ENCODE measurements at places on chromosomes 4 and X. TPM values are rescaled to one million over a fixed set of nuclear protein-coding genes. Genes with fewer than 3 reads are reported as not detected.

DNA sequence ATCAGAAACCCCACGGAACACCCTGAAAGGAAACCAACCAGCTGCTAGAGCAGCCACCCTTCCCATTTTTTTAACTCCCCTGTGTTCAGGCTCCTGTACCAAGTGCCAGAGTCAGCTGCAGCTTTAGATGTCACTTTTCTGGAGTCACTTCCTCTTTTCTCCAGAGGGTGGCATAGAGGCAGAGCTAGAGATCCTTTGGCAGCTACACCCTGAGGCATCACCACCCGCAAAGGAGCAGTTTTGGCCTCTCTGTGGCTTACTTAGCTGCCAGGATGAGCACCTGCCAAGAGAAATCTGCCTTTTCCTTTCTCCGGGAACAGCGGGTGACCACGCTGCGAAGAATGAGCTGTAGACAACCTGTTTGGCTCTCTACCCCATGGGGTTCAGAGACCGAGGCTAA lies 58.0 kb upstream of the CHRDL1 start:
- no peak for DNase-seq
- peaks cover 2% of the 10 kb centered on the region for H3K27me3 ChIP-seq
- H3K27ac ChIP-seq = no peak overlapping the region
- H3K4me3 ChIP-seq = no peak overlapping the region
- no peaks in the 10 kb centered on the region for H3K4me1 ChIP-seq

DNA sequence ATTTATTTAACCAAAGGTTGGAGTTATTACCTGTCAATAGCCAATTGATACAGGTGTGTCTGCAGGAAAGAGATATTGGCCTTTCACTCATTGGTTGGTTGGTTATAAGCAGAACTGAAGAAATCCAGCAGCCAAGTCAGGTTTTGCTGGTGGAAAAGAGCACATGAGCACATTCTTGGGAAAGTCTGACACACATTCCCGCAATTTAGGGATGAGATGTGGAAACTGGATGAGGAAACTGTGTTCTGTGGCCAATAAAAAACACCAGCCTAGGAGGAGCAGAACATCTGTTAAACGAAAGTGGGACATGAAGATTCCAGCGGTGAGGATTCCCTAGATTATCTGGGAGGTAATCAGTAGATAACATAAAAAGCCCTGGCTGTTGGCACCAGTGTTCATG lies 567.4 kb upstream of the CPEB2 start:
- H3K27me3 ChIP-seq = no peaks in the 10 kb centered on the region
- no peak for DNase-seq
- H3K36me3 ChIP-seq = no peaks in the 10 kb centered on the region
- no peaks in the 10 kb centered on the region for H3K4me1 ChIP-seq
- H3K27ac ChIP-seq = no peak overlapping the region

The MAGEE1 gene
- total RNA-seq = 2.0 TPM

GRCh38 chrX:2466876-2467656 lies 33.7 kb downstream of the DHRSX start:
- H3K27me3 ChIP-seq = no peaks in the 10 kb centered on the region
- no peaks in the 10 kb centered on the region for H3K4me1 ChIP-seq
- DNase-seq = no peak
- no peak overlapping the region for H3K4me3 ChIP-seq

- H3K27ac ChIP-seq = no peak overlapping the region
- DNase-seq = peak; percentile 61
- H3K4me1 ChIP-seq = peaks cover 8% of the 10 kb centered on the region
- peaks cover 61% of the 10 kb centered on the region for H3K27me3 ChIP-seq
- no peaks in the 10 kb centered on the region for H3K36me3 ChIP-seq
These were observed 1.9 kb downstream of the CCDC110 start for GRCh38 chr4:185469580-185470154.

- no peaks in the 10 kb centered on the region for H3K27me3 ChIP-seq
- peaks cover 26% of the 10 kb centered on the region for H3K36me3 ChIP-seq
- peak overlapping the region; percentile 95 for H3K4me3 ChIP-seq
- peak; percentile 60 for DNase-seq
These were observed 1.7 kb downstream of the SAT1 start for GRCh38 chrX:23784470-23785331.

DNA sequence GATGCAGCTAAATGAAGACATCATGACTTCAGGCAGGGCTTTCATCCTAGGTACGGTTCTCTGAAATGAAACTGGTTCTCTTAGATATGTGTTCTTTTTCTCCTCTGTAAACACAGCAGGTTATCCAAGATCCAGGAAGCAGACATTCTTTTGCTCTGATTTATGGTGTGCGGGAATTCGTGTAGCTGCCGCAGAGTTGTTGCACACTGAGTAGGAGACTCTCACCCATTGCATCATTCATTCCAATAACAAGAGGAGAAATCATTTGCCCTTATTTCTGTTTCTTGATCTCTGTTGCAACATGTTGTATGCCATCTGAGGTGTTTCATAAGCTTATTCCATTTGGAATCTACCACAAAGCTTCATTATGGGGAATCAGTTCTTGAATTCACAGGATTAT lies 133.6 kb upstream of the VCX2 start:
- no peak overlapping the region for H3K4me3 ChIP-seq
- no peaks in the 10 kb centered on the region for H3K4me1 ChIP-seq
- H3K36me3 ChIP-seq = no peaks in the 10 kb centered on the region
- H3K27ac ChIP-seq = no peak overlapping the region
- no peak for DNase-seq
- no peaks in the 10 kb centered on the region for H3K27me3 ChIP-seq

GRCh38 chr4:186728631-186729271 lies 5.1 kb upstream of the FAT1 start:
- no peak overlapping the region for H3K4me3 ChIP-seq
- peaks cover 6% of the 10 kb centered on the region for H3K36me3 ChIP-seq
- peaks cover 34% of the 10 kb centered on the region for H3K27me3 ChIP-seq
- no peak for DNase-seq
- H3K4me1 ChIP-seq = peaks cover 7% of the 10 kb centered on the region

GRCh38 chr4:112109360-112110058 lies 35.7 kb upstream of the FAM241A start:
- H3K36me3 ChIP-seq = no peaks in the 10 kb centered on the region
- H3K27me3 ChIP-seq = no peaks in the 10 kb centered on the region
- H3K4me1 ChIP-seq = peaks cover 16% of the 10 kb centered on the region
- H3K27ac ChIP-seq = peak overlapping the region; percentile 59

DNA sequence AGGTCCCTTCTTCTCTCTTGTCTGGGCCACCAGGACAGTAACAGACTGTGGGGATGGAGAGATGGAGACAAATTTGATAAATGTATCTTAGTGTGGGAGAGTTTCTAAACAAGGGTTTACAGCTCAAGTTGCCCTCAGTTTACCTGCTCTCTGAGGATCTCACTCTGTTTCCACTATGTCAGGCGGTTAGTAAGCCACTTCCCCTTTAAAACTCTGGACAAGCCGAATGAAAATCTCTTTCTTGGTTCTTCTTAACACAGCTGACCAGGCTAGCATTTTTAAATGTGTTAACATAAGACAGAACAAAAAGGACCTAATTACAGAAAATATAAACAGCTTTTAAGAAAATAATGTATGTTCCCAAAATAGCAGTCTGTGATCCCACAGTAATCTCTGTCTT lies 2.9 kb upstream of the SCARB2 start:
- peaks cover 23% of the 10 kb centered on the region for H3K4me1 ChIP-seq
- H3K36me3 ChIP-seq = no peaks in the 10 kb centered on the region
- H3K4me3 ChIP-seq = no peak overlapping the region
- DNase-seq = no peak
- H3K27ac ChIP-seq = no peak overlapping the region

DNA sequence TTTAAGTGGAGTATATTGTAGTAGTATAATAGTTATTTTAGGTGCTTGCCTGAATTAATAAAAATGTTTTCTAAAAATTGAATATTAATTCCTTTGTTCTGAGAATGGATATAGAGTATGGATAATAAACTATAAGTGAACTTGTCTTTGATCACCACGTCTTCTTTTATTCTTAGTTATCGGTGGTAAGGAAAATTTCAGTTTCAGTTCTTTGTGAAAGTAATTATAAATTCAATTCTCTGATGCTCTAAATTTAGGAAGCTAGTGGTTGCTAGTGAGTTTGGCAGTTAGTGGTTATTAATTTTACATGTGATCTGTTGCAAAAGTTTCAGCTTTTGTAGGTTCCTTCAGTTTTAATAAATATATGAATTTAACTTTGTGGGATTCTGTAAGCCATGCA lies 30.8 kb downstream of the MRPL1 start:
- H3K4me3 ChIP-seq = no peak overlapping the region
- no peak overlapping the region for H3K27ac ChIP-seq
- H3K4me1 ChIP-seq = peaks cover 5% of the 10 kb centered on the region
- DNase-seq = peak; percentile 12
- peaks cover 63% of the 10 kb centered on the region for H3K36me3 ChIP-seq
- no peaks in the 10 kb centered on the region for H3K27me3 ChIP-seq

DNA sequence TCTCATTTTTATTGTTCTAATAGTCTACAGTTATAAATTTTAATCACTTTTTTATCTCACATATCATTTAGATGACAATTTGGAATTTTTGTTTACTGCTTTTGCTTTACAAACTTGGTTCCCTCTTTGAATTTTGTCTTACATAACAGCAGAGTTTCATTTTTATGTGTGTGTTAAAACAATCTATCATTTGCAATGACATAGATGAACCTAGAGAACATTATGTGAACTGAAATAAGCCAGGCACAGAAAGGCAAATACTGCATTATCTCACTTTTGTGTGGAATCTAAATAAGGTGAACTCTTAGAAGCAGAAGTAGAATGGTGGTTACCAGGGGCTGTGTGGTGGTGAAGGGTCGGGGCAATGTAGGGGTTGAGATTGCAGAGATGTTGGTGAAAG lies 170.7 kb downstream of the GASK1B start:
- no peaks in the 10 kb centered on the region for H3K4me1 ChIP-seq
- peaks cover 1% of the 10 kb centered on the region for H3K27me3 ChIP-seq
- no peak overlapping the region for H3K4me3 ChIP-seq
- H3K27ac ChIP-seq = no peak overlapping the region
- H3K36me3 ChIP-seq = no peaks in the 10 kb centered on the region

The PAGE2B gene
- 0.45 TPM for total RNA-seq

- no peaks in the 10 kb centered on the region for H3K27me3 ChIP-seq
- no peak overlapping the region for H3K4me3 ChIP-seq
- H3K36me3 ChIP-seq = peaks cover 8% of the 10 kb centered on the region
These were observed 14.7 kb downstream of the RAPGEF2 start for GRCh38 chr4:159117564-159117963.

DNA sequence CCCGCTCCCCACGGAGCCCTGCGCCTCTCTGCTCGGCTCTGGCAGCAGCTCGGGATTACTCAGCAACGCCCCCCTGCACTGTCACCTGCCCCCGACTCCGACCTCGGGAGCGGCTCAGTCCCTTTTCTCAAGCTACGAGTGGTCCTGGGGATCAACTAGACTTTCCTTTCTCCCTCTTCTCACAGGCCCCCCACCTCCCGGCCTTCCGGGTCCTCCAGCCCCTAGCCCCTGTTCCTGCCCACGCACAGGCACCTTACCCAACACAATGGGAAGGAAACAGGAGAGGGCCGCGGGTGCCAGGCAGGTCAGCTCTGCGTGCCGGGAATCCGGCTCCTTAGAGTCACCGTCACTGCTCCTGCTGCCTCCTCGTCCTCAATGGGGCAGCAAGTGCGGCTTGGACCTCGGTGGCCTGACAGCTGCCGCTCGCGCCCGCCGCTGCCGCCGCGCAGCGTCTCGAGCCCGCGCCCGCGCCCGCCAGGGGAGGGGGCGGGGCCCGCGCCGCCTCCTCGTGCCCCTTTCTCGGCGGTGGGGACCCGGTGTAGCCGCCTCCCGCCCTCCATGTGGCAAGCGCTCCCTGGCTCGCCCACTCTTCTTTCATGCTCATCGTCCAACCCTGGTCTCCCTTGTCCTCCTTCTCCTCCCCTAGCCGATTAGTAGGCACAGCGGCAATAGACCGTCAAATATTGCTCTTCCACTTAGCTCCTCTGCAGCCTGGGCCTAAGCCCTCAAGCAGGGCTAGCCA lies at the start of gene RAB9B:
Gene RAB9B, minus strand, starts transcription at position 455 of the 742 bp plus-strand sequence. CDS start 6,473 bp downstream, outside the sequence.
- no peaks in the 10 kb centered on the region for H3K36me3 ChIP-seq
- H3K4me3 ChIP-seq = peak within 1 kb of the TSS; percentile 83
- peak within 1 kb of the TSS; percentile 65 for H3K27ac ChIP-seq
- peaks cover 15% of the 10 kb centered on the region for H3K27me3 ChIP-seq

All from activated CD4-positive, alpha-beta T cell treated with anti-CD3 and anti-CD28 coated beads, Interleukin-2, amount 10 ng/mL, durations not matched to agents 24 days and 14 days (primary cell).